AG04450 (cell line): ENCODE measurements at places on chromosomes 2 and 18. TPM values are rescaled to one million over a fixed set of nuclear protein-coding genes. Genes with fewer than 3 reads are reported as not detected.

GRCh38 chr2:217392930-217393584, 533.2 kb upstream of the TNP1 start:
- DNase-seq, result no peak

BMP10 gene
- not detected in 2 replicates for polyA plus RNA-seq

GRCh38 chr18:77067291-77068061, 65.1 kb downstream of the MBP start:
- DNase-seq, result peak; percentile 64

GRCh38 chr2:223196331-223196730, 144.3 kb downstream of the KCNE4 start:
- no peak for DNase-seq

ALPG gene
- not detected in 2 replicates for polyA plus RNA-seq

ARHGAP25 gene
- 0.38 and 0.55 TPM in 2 replicates for polyA plus RNA-seq

GRCh38 chr2:86078774-86079545, 26.7 kb downstream of the POLR1A start:
- no peak for DNase-seq

RNF103 gene
- polyA plus RNA-seq, result 12.6 and 17.6 TPM in 2 replicates

FER1L5 gene
- polyA plus RNA-seq, result 0.17 and 0.20 TPM in 2 replicates

DNA sequence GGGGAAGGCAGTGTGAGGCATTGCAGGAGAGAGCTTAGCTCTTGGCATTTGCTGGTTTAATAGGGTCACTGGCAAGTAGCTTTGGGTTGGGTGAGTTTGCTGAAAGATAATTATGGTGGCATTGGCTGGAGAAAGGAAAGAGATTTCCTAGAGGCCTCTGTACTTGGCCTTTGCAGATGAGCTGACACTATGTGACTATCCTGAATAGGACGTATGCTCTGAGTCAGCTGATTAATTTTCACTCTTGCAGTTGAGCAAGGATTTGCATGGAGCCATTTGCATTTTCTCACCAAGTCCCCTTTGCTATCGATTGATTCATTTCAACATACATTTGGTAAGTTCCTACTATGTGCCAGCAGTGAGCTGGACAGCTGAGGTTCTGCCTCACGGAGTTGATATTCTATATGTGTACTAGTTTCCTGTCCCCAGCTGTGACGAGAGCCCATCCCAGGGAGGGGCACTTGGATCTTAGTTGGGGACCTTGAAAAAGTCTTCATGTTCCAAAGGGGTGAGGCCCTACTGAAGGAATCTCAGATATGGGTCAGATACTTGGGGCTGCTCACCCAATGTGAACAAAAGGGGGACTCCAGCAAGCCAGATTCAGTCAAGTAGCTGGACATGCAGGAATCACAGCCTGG, 245.7 kb downstream of the LOXHD1 start:
- DNase-seq, result no peak

DNA sequence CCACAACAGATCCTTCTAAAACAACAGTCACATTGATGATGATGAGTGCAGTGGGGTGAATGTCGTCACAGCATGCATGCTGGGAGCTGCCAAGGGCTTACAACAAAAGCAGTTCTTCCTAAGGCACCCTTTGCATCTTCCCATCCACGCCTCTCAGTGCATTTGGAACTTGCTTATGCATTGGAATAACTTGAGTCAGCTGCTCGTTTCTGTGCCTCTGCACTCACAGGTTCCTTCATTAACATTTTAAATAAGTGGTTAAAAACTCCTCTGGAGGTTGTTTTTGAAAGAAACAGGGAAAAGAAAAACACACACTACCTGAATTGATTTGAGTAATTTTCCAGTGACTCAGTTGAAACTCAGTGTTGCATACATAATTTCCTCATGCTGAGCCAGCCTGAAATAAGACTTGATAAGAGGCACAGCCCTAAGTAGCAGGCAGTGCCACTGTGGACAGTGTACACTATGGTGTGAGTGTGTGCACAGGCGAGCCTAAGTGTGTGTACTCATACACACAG, 46.8 kb upstream of the TRIM43B start:
- no peak for DNase-seq

- DNase-seq, result no peak
Observed at GRCh38 chr2:163198007-163198406, 359.4 kb upstream of the KCNH7 start.

DNA sequence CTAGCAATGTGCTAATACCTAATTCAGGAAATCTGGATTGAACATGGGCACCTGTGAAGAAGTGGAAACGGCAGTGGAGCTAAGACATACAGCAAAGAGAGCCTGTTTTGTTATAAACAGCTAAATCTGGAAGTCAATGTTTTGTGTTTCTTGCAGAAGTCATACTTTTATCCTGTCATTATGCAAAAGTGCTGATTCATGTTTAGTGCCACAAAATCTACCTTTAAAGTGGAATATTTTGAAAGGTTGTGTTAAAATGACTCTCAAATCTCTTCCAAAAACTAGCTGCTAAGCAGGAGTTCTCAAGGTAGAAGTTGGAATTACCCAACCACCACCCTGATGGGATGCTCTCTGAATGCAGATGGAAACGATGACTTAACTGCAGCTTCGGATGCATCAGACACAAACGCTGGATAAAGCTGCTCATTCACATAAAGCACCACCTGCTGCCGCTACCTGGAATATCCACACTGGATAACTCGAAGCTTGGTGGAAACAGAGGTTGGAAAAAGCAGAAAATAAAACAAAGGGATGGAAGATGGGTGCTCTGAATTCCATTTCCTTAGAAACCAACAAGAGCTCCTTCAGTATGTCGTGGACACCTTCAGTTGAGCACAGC, 132.6 kb upstream of the ZNF236 start:
- DNase-seq, result no peak

DNA sequence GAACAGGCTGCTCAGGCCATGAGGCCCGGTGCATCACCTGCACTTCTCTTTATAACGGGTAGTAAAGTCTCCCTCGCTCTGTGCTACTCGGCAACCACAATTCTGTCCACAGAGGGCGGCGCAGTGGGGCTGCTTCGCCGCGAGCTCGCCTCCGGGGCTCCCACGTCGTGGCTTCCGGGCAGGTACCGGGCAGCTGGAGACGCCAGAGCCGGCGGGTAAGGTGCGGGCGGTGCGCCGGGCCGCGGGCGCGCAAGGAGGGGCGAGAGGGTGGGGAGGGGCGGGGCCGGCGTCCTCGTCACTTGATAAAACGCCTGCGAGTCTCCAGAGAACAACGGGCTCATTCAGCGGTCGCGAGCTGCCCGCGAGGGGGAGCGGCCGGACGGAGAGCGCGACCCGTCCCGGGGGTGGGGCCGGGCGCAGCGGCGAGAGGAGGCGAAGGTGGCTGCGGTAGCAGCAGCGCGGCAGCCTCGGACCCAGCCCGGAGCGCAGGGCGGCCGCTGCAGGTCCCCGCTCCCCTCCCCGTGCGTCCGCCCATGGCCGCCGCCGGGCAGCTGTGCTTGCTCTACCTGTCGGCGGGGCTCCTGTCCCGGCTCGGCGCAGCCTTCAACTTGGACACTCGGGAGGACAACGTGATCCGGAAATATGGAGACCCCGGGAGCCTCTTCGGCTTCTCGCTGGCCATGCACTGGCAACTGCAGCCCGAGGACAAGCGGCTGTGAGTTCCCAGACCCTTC, at the start of gene ITGA6:
TSS of gene ITGA6 (plus strand) at position 331 of the 734 bp plus-strand sequence.
- DNase-seq, result no peak

- no peak for DNase-seq
Observed at GRCh38 chr18:49597157-49597931, 35.5 kb downstream of the LIPG start.

CERS6 gene
- polyA plus RNA-seq, result 5.4 and 6.2 TPM in 2 replicates

DNA sequence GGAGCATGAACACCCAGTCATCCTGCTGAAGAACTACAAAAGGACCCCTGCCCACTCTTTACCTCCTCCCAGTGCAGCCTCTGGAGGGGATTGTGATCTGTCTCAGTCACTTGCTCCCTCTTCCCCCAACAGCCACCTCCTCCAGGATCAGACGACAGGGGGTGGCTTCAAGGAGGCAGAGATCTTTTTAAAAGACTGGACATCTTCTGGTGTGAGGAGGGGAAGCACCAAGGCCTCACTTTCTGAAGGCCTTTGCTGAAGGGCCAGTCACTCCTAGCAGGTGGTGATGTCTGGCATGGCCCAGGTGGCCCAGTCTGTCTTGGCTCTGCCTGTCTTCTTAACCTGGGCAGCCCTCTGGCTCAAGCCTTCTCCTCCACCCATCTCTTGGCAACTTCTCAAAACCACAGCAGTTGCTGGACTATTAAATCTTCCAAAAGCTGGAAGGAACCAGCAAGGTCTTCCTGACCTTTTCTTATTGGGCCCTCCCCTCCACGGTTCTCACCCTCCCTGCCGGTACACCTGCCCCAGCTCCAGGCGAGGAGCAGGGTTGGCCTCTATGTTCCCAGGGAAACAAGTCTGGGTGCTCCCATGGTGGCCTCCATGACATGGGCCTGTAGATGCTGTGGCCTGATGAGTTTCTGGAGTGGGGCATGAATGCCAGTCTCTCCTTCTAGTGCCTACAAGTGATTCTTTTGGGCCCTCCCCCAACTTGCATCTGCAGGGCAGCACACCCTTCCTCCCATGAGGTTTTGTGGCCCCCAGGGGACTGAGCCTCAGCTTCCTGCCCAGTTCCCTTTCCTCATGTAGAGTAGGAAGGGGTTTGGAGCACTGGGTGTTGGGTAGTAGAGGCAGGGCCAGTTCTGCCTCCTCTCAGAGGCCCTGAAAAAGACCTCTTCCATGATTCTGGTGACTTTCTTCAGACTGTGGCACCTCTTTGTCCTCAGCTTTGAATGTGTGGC, 5.0 kb upstream of the ATP6V1B1 start:
- DNase-seq, result no peak

SCYGR6 gene
- not detected in 2 replicates for polyA plus RNA-seq

ARHGEF33 gene
- polyA plus RNA-seq, result 0.32 and 0.36 TPM in 2 replicates

- DNase-seq, result no peak
Observed at GRCh38 chr2:172830482-172830881, 94.8 kb downstream of the RAPGEF4 start.

DNA sequence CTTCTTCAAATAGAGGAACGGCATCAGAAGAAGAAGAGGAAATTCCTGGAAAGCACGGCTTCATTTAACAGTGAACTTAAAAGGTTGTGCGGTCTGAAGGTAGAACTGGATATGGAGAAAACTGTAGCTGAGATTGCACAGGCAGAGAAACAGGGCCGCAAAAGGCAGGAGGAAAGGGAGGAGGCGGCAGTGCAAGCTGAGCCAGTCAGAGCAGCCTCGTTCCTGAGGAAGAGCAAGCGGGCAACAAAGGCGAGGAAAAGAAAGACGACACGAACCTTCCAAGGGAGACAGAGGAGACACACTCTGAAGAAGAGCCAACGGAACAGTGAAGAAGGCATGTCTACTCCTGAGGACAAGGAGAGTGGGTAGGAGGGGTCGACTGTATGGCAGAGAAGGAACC, 22.6 kb upstream of the GAREM2 start:
- DNase-seq, result no peak

GRCh38 chr2:118710481-118710880, 137.0 kb downstream of the EN1 start:
- no peak for DNase-seq

DNA sequence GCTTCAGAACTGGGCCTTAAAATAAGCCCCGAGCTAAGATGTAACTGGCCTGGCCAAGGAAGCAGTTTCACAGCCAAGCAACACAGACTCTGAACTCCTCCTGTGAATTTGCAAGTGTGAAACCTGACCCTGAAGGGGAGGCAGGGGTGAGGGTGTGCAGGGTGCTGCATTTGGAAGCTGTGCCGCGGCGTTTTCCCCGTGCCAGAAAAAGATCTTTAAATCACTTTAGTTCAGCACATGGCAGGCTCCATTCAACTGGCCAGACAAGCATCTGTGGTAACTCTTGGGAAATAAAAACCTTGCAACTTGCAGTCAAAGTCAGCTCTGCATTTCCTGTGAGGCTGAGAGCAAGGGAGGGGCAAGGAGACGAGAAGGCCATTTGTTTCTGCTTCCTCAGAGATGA, 209.3 kb upstream of the SOX11 start:
- DNase-seq, result no peak

- no peak for DNase-seq
Observed at GRCh38 chr2:120869036-120869729, 133.5 kb downstream of the GLI2 start.

GLI2 gene
- 5.2 and 8.4 TPM in 2 replicates for polyA plus RNA-seq

NFATC1 gene
- polyA plus RNA-seq, result 0.73 and 1.1 TPM in 2 replicates

- DNase-seq, result no peak
Observed at GRCh38 chr2:16055848-16056580, 115.7 kb downstream of the MYCN start.

CLASP1 gene
- polyA plus RNA-seq, result 12.8 and 18.7 TPM in 2 replicates

GRCh38 chr2:46849721-46850556, 65.7 kb downstream of the MCFD2 start:
- peak; percentile 78 for DNase-seq

GRCh38 chr18:9066817-9067306, 35.6 kb upstream of the NDUFV2 start:
- DNase-seq, result no peak

DNA sequence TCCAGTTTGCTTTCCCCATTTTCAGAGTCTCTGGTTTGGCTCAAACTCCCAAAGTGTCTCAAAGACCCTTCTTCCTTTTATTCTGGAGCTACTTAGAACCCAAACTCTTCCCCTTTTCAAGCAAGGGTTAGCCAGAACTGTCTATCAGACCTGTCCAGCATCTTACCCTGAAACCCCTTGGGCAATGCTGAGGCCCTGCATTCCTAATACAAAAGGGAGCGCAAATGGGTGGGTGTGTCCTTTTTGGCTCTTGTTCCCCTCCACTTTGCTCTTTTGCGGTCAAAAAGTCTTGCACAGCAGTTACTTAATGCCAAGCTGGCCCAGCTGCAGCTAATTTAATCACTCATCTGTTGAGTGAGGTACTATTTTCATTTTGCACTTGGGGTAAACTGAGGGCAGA, 231.2 kb upstream of the FOSL2 start:
- no peak for DNase-seq

- no peak for DNase-seq
Observed at GRCh38 chr2:201820383-201821007, 14.2 kb downstream of the CDK15 start.

GRCh38 chr2:99771681-99772333, 282.0 kb upstream of the REV1 start:
- DNase-seq, result no peak

DNA sequence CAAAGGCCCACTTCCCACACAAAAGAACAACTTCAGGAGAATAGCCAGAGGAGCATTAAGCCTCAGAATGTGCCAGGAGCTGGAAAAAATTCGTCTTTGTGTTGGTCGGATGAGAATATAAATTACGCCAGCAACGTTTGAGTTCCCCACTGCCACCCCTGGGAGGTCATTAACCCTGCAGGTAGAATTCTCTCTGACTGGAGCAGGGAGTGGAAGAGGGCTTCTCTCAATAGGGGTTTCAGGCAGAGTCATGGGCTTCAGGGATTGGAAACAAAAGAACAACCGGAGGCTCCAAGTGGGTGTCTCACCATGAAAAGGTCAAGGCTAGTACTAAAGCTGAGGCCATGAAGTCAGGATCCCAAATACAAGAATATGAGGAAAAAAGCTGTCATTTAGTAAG, 69.0 kb upstream of the DDX18 start:
- no peak for DNase-seq

GRCh38 chr2:120625865-120626560, 109.7 kb upstream of the GLI2 start:
- DNase-seq, result no peak

DUSP19 gene
- 2.3 and 3.6 TPM in 2 replicates for polyA plus RNA-seq

DNA sequence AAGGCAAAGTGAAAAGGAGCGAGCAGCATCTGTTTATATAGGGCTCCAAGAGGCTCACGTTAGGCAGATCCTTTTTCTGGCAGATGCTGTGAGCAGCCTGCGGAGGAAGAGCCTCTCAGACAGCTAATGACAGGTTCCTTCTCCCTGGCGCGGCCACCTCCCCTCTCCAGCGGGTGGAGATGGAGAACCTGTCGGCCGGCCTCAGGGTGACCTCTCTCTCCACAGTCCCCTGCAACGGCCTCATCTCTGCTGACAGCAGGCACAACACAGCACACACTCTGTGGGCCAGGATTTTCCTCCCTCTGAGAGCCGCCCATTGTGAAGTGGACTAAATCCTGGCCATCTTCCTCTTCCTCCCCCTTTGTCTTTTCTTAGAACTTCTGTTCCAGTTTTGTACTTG, 119.8 kb downstream of the PRKCE start:
- no peak for DNase-seq

ANKRD62 gene
- polyA plus RNA-seq, result not detected in 2 replicates
